Activated CD8-positive, alpha-beta T cell treated with anti-CD3 and anti-CD28 coated beads, Interleukin-2, amount 10 ng/mL, durations not matched to agents 7 days and 5 days (primary cell): ENCODE measurements at places on chromosomes 4 and X. TPM values are rescaled to one million over a fixed set of nuclear protein-coding genes. Genes with fewer than 3 reads are reported as not detected.

PDZD4 gene
- 0.16 TPM for total RNA-seq

IL21 gene
- total RNA-seq: not detected

FAM47A gene
- not detected for total RNA-seq

VCX3A gene
- total RNA-seq: not detected

ZNF711 gene
- 0.11 TPM for total RNA-seq

NLGN3 gene
- 0.83 TPM for total RNA-seq

ZXDB gene
- 4.5 TPM for total RNA-seq

GLRA2 gene
- not detected for total RNA-seq

TRPC5OS gene
- total RNA-seq: not detected

MAGEA11 gene
- total RNA-seq: not detected

GPR82 gene
- 0.53 TPM for total RNA-seq

EPGN gene
- not detected for total RNA-seq

C4orf54 gene
- total RNA-seq: not detected

HNRNPD gene
- total RNA-seq: 406 TPM

HMX1 gene
- total RNA-seq: not detected

GPR173 gene
- not detected for total RNA-seq

CYTL1 gene
- not detected for total RNA-seq

HTN1 gene
- not detected for total RNA-seq

ELF2 gene
- 34.3 TPM for total RNA-seq

GPR143 gene
- total RNA-seq: not detected

PDE5A gene
- total RNA-seq: not detected

FGFBP1 gene
- total RNA-seq: not detected

RADX gene
- total RNA-seq: 3.6 TPM

PLP1 gene
- not detected for total RNA-seq

CSAG3 gene
- total RNA-seq: not detected

EGF gene
- total RNA-seq: not detected

CYP2U1 gene
- 3.3 TPM for total RNA-seq

REPS2 gene
- total RNA-seq: not detected

RASL11B gene
- total RNA-seq: 0.13 TPM

CSAG2 gene
- not detected for total RNA-seq

DIPK2B gene
- not detected for total RNA-seq

TBX22 gene
- not detected for total RNA-seq

GPRASP2 gene
- 0.13 TPM for total RNA-seq
